ENCODE measurements at places on chromosomes 12 and 14.

DNA sequence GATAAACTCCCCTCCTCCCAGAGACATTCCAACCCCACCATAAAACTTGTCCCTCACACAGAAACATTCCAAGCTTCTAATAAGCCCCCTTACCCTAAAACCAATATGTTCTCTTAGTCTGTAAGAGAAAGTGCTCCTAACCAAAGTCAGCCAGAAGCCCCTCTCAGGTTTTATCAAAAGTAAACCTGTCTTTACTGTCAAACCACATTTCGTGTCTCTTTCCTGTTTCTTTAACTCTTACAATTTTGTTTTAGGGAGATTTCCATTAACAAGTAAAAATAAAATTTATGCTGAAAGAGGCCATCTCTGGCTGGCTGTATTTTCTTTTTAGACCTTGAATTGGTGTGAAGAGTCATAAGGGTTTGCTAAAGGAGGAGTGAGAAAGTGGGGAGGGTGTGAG is 29.8 kb upstream of the CAPRIN2 start:
- no peak for DNase-seq

DNA sequence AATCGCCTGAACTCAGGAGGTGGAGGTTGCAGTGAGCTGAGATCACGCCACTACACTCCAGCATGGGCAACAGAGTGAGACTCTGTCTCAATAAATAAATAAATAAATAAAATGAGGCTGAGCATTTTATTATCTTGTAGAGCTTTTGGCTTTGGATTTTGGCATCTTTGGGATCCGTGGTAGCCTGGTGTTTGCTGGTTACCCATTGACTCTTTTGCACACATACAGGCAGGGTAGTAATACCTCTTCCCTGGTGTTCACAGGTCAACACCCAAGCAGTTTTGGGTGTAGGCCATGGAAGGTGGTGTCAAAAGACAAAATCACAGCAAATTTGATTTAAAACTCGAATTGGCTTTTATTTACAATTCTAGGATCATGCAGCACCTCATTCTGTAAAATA is 27.8 kb downstream of the ACACB start:
- DNase-seq: no peak

DNA sequence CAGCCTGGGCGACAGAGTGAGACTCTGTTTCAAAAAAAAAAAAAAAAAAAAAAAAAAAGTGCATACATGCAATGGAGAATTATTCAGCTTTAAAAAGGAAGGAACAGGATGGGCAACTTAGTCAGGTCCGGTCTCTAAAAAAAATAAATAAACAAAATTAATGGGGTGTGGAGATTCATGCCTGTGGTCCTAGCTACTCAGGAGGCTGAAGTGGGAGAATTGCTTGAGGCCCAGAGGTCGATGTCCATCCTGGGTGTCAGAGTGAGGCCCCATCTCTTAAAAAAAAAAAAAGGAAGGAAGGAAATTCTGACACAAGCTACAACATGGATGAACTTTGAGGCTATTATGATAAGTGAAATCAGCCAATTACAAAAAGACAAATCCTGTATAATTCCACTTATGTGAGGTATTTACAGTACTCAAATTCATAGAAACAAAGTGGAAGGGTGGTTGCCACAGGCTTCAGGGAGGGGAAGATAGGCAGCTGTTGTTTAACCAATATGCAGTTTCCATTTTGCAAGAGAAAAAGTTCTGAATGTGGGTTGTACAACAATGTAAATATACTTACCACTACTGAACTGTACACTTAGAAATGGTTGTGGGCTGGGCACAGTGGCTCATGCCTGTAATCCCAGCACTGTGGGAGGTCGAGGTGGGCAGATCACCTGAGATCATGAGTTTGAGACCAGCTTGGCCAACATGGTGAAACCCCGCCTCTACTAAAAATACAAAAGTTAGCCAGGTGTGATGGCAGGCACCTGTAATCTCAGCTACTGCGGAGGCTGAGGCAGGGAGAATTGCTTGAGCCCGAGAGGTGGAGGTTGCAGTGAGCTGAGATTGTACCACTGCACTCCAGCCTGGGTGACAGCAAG is 12.3 kb upstream of the APOF start:
- DNase-seq: no peak

DNA sequence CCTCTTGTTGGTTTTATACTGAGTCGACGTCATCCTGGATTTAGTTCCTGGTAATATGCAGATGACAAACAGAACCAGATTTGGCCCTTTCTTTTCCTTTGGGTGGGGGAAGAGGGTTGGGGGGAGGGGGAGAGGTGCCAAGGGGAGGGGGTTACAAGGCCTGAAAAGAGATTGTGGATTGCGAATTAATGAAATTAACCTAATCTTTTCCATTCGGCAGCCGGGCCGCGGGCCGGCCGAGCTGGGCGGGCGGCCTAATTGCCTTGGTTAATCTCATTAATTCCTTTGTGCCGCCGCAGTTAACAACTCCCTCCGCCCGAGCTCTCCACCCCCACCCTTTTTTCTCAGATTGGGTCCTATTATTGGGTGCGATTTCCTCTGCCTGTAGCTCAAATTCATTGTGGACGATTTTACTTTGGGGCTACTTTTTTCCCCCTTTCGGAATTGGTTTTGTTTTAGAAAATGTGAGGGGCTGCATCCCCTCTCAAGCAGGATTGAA is 387 bp upstream of the GSC start:
- no peak for DNase-seq

- no peak for DNase-seq
Observed at GRCh38 chr12:5796171-5796958, 148.7 kb downstream of the ANO2 start.

DNA sequence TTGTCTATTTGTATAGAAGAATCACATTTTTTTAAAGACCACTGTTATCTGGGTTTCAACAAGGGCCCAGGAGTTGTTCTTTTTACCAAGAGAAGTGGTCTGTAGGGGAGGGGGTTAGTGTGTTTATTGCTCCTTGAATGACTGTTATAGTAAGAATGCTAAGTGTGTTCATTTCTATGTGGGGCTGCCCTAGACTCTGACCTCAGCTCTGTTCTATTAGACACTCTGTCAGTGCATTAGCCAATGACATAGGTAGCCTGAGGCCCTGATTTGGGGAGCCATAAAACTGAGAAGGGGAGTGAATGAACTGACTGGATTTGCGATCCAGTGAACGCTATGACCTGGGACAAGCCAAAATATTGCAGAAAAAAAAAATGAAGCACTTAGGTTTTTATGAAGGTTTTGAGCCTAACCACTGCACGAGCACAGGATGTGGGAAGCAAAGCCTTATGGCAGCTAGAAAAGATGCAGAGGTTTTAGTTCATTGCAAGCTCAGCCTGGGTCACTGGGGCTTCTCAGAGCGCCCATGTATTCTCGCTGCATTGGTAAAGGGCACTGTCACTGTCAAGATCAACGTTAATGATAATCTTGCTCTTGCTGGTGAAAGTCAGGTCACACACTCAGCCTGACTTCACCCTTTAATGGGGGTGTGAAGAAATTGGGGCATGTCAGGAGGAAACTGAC is 63.8 kb downstream of the PRKCH start:
- no peak for DNase-seq

DNA sequence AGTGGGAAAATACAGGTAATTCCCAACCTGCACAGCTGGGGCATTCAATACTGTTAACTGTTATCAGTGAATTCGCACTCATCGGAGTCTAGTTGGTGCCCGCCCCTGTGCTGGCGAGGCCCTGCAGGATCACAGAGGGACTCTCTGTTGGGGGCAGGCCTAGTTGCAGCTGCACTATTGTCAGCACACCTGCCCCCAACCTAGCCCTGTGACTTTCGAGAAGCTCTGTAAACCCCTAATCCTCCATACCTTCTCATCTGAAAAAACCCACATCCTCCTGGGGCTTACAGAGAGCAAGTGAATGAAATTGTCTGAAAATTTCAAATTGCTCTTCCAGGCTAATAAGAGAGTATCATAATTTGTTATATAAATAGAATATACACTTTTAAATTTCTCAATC is 132.2 kb upstream of the NUDT4 start:
- DNase-seq: no peak

DNA sequence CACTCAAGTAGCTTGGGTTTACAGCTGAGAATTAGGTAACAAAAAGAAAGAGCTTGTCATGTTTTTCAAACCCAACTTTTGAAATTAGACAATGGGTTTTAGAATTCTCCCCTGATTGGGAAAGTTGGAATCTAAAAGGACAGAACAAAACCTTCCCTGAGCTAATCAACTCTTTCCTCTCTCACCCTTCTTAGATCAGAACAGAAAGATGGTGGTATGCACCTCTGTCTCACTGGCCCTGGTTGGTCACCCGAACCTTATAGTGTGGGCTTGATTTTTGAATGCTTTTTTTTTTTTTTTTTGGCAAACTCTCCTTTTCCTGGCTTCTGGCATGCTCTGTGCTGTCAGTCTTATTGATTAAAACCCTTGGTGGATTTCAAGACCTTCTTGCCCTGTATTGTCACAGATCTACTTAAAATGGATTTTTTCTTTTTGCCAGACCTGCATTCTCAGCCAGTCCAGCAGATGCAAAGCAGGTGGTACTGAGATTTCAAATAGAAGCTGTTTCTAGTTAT is 251.1 kb upstream of the RMST start:
- DNase-seq: no peak

GRCh38 chr12:14605401-14605989 is 37.8 kb upstream of the PLBD1 start:
- DNase-seq: no peak

GRCh38 chr12:123085730-123086487 is 65.0 kb downstream of the PITPNM2 start:
- DNase-seq: no peak

GRCh38 chr12:71046215-71046614 is 111.6 kb downstream of the TSPAN8 start:
- no peak for DNase-seq

GRCh38 chr14:82850576-82850975 is 1316.9 kb upstream of the SEL1L start:
- DNase-seq: no peak

DNA sequence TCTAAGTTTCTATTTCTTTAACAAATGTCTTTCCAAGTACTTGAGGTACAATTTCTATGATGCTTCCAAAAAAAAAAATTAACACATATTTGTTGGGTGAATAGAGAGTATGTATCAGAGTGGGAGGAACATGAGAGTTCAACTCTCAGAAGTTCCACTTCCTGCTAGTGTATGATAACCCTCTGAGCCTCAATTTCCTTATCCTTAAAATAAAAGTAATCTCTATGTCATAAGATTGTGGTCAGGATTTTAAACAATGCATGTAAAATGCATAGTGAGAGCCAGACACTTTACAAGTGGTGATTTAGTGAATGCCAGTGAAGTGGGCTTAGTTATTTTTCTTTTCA is 270.3 kb upstream of the AMIGO2 start:
- DNase-seq: no peak

GRCh38 chr14:61502459-61503093 is 181.2 kb downstream of the PRKCH start:
- no peak for DNase-seq

GRCh38 chr12:26122061-26122680 is 2.7 kb downstream of the BHLHE41 start:
- DNase-seq: no peak

- no peak for DNase-seq
Observed at GRCh38 chr14:65554837-65555236, 142.3 kb downstream of the FUT8 start.

DNA sequence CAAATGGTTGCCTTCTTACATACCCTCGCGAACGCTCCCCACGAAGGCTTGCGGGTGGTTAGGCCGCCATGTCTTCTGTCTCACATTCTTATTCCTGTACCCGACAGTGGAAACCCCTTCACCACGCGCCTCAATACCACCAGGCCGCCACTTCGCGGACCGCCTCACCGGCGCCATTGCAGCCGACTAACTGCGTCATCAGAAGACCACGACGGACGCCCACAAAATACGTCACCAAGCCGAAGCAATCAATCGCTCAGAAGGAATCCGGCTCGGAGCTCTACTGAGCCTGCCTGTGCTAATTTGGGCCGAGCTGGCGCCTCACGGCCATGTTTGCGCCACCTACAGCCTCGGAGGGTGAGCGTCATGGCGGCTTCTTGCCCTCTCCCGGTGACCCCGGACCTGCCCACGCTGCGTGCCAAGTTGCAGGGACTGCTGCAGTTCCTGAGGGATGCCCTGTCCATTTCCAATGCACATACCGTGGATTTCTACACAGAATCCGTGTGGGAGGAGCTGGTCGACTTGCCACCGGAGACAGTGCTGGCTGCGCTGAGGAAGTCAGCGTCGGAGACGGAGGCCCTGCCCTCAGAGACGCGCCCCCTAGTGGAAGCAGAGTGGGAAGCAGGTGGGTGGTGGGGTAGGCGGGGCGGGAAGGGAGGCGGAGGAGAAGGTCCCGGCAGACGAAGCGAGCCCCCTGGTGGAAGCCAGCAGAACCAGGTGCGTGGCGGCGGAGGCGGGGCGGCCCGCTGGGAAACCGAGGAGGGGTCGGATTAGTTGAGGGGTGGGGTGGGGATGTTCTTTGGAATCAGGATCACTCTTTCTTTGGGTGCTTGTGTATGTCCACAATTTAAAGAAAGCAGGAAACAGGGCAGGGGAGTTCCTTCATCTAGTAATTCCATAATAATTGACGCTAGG is at the start of the genes CCDC59 and METTL25:
CCDC59 (minus strand) TSS at position 188 of the 915 bp plus-strand sequence; CDS start at position 177, 11 bp downstream.
METTL25 (plus strand) TSS at position 330 of the 915 bp plus-strand sequence; CDS start at position 367, 37 bp downstream.
- peak; percentile 82 for DNase-seq

GRCh38 chr14:67285876-67286452 is 44.7 kb downstream of the PALS1 start:
- no peak for DNase-seq
